NCI-H187 treated with DMSO at 0.1 percent for 48 hours (cell line): ENCODE measurements at places on chromosomes 11 and 22.

DNA sequence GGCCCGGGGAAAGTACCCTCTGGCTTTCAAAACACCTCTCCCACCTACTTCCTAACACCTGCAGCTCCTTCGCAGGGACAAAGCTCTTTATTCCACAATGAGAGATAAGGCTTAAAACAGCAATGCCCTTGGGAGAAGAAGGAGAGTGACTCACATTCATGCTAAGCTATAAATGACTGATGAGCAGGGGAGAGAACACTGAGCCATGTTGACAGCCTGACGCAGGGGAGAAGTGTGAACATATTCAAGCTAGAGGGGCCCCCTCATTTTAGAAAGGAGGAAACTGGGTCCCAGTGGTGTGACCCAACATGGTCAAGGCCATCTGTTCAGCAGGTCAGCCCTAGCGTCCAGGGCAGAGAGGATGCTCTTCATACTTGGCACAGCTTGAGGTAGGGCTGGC lies 171.8 kb downstream of the DSCAML1 start:
- no peak for DNase-seq

DNA sequence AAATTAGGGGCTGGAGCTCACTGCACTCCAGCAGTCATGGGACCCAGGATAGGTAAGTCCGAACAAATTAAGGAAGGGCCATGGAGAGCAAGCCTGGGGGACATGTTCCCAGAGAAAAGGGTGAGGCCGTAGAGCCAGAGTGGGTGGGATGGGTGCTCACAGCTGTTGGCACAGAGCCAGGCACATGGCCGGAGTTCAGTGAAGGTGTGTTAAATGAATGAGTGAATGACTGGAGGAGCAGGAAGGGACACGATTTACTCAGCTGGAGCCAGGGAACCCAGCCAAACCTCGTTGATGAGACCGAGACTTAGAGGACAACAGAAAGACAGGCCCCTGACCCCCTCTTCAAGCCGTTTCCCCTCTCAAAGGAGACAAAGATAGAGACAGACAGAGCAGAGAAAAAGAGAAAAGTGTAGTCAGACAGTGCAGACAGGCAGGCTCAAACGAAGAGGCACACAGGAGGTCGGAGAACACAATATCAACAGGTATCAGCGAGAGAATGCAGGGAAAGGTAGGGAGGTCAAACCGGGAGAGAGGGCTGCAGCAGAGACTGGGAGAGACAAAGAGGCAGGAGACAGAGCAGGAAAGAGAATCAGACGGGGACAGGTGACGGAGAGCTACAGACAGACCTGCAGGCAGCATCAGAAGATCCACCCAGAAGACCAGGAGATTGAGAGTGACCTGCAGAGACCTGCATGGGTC lies 590 bp downstream of the SLCO2B1 start:
- DNase-seq: no peak

GRCh38 chr11:69120096-69120875 lies 35.4 kb upstream of the SMIM38 start:
- no peak for DNase-seq

- no peak for DNase-seq
Measured at GRCh38 chr22:50688448-50688847, 15.8 kb downstream of the SHANK3 start.

- no peak for DNase-seq
Measured at GRCh38 chr11:69497221-69497787, 15.8 kb downstream of the LINC01488 start.

- DNase-seq: no peak
Measured at GRCh38 chr11:10005955-10006525, 288.0 kb downstream of the SBF2 start.

DNA sequence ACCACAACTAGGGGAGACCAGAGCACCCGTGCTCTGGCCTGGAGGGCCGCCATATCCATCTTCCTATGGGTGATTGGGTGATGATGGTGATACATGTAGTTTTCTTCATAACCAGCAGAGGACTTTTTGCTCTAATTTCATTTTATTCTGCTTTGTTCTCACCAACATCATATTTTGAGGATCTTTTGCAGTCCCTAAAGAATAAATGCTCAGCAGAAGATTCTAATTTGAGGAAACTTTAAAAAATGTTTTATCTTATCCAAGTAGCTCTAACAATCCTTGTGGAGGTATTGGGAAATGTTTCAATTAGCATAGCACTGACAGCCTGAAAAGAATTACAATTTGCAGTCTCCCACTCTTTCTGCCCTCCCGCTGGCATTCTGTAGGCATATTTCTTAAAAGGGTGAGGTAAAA lies 544.0 kb downstream of the NTM start:
- DNase-seq: no peak

DNA sequence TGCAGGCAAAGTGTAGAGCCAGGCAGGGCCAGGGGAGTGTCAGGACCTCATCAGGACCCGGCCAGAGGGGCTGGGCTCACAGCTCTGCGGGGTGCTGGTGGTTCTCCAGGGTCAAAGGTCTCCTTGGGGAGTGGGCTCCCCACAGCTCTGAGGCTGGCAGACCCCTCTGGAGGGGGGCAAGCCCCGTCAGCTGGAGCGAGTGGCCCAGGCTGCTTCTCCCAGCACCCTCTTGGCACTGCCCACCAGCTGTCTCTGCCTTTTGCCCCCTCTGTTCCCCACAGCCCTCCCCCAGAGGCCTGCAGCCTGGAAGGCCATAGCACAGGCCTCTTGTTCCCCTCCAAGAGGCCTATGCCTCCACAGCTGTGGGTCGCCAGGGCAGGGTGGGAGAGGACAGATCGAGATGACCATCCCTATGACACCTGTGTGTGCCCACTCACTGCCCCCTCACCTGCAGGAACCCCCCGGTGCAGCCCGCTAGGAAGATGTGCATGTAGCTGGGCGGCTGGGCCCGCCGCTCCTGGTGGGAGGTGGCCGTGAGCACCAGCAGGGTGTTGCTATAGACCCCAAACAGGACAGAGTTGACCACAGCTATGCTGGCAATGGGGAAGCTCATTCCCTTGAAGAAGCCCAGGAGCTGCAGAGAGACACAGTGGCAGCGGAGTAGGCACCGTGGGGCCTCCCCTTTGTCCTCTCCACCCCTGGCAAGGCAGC lies 3.4 kb downstream of the SLC25A45 start:
- no peak for DNase-seq

- DNase-seq: no peak
Measured at GRCh38 chr22:44244265-44244822, 63.6 kb downstream of the PARVG start.

- DNase-seq: no peak
Measured at GRCh38 chr11:79173615-79174014, 267.2 kb downstream of the TENM4 start.
